ENCODE measurements at places on chromosomes 4 and X. TPM values are rescaled to one million over a fixed set of nuclear protein-coding genes. Genes with fewer than 3 reads are reported as not detected.
A peak's percentile ranks its signal among the peaks of the same experiment; 100 is the strongest.

YIPF7 gene
- not detected for total RNA-seq

CFI gene
- total RNA-seq, result not detected

REPS2 gene
- 2.0 TPM for total RNA-seq

GRCh38 chrX:96989830-96990571 lies 106.3 kb downstream of the RPA4 start:
- H3K27me3 ChIP-seq, result no peaks in the 10 kb centered on the region
- H3K27ac ChIP-seq, result no peak overlapping the region
- no peak overlapping the region for H3K4me3 ChIP-seq
- H3K4me1 ChIP-seq, result no peaks in the 10 kb centered on the region
- DNase-seq, result no peak

DNA sequence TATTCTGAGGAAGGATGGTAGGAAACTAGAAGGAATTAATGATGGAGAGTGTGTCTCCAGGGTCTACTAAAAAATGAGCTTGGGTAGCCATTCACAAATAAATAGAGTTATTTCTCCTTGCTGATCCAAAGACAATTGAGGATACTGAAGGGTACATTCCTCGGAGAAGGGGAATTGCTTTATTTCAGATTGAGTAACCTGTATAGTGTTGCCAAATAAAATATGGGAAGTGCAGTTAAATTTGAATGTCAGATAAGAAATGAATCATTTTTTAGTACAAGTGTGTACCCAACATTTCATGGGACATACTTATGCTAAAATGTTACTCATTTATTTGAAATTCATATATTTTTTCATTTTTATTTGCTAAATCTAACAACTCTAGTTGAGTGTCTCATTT lies 16.0 kb upstream of the VSIG1 start:
- DNase-seq, result no peak
- no peak overlapping the region for H3K27ac ChIP-seq
- no peaks in the 10 kb centered on the region for H3K4me1 ChIP-seq
- no peaks in the 10 kb centered on the region for H3K36me3 ChIP-seq
- H3K4me3 ChIP-seq, result no peak overlapping the region
- H3K27me3 ChIP-seq, result no peaks in the 10 kb centered on the region

DNA sequence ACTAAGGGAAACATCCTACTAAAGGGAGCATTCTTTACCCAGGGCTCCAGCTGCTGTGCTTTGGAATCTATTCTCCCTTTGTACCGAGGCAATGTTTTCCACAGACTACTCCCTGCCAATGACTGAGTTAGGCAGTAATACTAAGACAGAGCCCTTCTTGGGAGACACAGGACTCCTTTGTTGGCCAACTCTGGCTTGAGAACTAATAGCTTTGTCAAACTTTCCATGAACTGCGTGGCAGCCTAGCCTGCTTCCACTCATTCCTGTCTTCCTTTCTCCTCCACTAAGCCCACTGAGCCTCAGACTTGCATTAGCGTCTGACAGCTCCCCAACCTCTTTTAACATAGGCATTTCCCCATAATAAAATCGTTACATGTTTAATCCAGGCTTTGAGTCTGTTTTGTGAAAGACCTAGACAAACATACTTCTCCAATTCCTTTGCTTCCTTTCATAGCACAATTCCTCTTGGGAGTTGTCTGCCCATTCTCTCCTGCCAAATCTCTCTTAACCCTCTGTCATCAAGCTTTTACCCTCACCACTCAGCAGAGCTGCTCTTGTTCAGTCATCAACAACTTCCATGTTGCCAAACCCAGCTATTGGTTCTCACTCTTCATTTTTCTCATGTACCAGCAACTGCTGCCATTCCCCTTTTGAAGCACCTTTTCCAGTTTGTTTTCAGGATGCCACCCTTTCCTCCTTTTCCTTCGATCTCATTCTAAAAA lies 300.3 kb upstream of the IGFBP7 start:
- no peaks in the 10 kb centered on the region for H3K36me3 ChIP-seq
- no peaks in the 10 kb centered on the region for H3K27me3 ChIP-seq
- DNase-seq, result no peak
- H3K4me3 ChIP-seq, result no peak overlapping the region
- H3K4me1 ChIP-seq, result no peaks in the 10 kb centered on the region
- H3K27ac ChIP-seq, result no peak overlapping the region

DNA sequence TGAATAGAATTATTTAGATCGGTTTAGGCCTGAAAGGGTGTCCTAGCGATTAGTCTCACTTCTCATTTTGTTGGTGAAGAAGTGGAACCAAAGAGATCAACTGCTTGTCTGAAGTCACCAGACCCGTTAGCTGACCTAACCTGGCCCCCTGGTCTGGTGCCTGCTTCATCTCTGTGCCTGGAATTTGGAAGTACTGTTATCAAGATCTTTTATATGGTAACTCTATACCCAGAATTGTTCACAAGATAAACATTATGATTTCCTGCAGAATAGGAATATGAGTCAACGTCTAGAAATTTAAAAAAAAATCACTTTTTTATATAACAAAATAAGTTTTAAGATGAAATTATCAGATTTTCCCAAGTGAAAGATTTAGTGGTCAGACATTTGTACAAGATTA lies 37.2 kb downstream of the LRP2BP start:
- no peak overlapping the region for H3K4me3 ChIP-seq
- H3K27ac ChIP-seq, result no peak overlapping the region
- H3K36me3 ChIP-seq, result no peaks in the 10 kb centered on the region
- no peaks in the 10 kb centered on the region for H3K4me1 ChIP-seq

DNA sequence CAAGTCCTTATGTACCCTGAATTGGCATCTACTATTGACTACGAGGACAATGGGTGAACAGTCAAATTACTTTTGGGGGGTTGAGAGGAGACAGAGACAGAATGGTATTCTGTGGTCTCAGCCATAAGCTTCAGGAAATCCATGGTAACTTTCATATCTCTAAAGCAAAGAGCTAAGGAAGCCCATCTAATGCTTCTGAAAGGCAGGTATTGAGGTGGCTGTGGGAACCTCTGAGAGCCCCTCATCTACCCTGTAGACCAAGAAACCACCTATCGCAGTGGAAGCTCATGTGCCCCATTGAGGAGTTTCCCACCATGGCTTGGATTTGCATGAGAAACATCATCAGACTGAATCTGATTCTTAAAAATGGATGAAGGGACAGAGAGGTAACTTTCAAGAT lies 23.1 kb upstream of the BMP2K start:
- no peak overlapping the region for H3K27ac ChIP-seq
- no peak overlapping the region for H3K4me3 ChIP-seq
- no peak for DNase-seq
- H3K4me1 ChIP-seq, result no peaks in the 10 kb centered on the region
- no peaks in the 10 kb centered on the region for H3K27me3 ChIP-seq
- no peaks in the 10 kb centered on the region for H3K36me3 ChIP-seq

DNA sequence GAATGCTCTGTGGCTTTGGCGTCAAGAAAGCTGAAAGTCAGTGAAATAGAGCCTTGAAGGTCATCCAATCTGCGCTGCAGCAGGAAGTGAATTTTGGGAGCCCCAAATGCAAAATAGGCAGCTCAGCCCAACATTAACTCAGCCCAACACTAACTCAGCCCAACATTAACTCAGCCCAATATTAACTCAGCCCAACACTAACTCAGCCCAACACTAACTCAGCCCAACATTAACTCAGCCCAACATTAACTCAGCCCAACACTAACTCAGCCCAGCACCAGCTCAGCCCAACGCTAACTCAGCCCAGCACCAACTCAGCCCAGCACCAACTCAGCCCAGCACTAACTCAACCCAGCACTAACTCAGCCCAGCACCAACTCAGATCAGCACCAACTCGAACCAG lies 71.5 kb downstream of the SORBS2 start:
- DNase-seq, result no peak
- H3K4me1 ChIP-seq, result no peaks in the 10 kb centered on the region
- H3K4me3 ChIP-seq, result no peak overlapping the region
- H3K27me3 ChIP-seq, result no peaks in the 10 kb centered on the region
- H3K27ac ChIP-seq, result no peak overlapping the region

DNA sequence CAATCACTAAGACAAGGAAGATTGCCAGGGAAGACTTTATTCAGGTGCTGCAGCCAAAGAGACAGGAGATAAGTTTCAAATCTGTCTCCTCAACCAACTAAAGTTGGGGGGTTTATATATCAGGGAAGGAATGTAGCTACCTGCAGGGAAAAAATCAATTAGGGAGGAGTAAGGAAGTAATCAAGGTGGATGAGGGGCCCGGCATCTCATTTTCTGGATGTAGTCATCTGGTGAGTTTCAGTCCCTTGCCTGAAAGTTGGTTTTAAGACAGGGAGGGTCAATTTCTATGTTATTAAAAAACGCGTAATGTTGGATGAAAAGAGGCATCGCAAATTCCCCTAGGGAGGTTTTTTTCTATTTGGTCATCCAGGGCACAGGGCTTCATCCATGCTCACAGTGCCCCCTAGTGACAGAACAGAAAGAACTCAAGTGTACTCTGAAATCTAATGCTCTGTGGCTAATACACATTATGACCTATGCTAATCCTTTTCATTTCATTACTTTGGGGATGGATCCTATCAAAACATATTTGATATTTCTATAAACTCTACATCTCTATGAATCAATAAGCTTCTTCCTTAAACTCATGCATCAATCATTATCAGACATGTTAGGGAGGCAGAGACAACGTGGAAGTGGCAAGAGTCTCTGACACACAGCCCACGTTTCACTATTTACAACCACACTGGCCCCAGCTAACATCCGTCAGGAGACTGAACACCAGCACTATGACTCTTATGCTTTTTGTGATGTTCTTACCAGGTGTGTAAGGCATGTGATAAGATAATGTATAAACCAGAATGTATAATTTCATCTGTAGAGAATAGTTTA lies 1577.0 kb upstream of the TENM3 start:
- no peaks in the 10 kb centered on the region for H3K27me3 ChIP-seq
- peak; percentile 18 for DNase-seq
- no peaks in the 10 kb centered on the region for H3K4me1 ChIP-seq
- H3K27ac ChIP-seq, result no peak overlapping the region
- H3K36me3 ChIP-seq, result no peaks in the 10 kb centered on the region
- no peak overlapping the region for H3K4me3 ChIP-seq
